ENCODE measurements at places on chromosomes 1 and 21. TPM values are rescaled to one million over a fixed set of nuclear protein-coding genes. Genes with fewer than 3 reads are reported as not detected.
A peak's percentile ranks its signal among the peaks of the same experiment; 100 is the strongest.

- no peak for DNase-seq
- H3K27ac ChIP-seq = no peak overlapping the region
- H3K4me1 ChIP-seq = no peaks in the 10 kb centered on the region
- no peak overlapping the region for H3K4me3 ChIP-seq
Measured at GRCh38 chr21:39012326-39013230, 170.7 kb downstream of the PSMG1 start.

GRCh38 chr1:19179597-19180264, 30.3 kb downstream of the UBR4 start:
- no peak overlapping the region for H3K27ac ChIP-seq
- no peaks in the 10 kb centered on the region for H3K27me3 ChIP-seq
- no peaks in the 10 kb centered on the region for H3K4me1 ChIP-seq
- H3K36me3 ChIP-seq = peaks cover 32% of the 10 kb centered on the region

- H3K27ac ChIP-seq = no peak overlapping the region
- no peak for DNase-seq
- peaks cover 10% of the 10 kb centered on the region for H3K27me3 ChIP-seq
- no peaks in the 10 kb centered on the region for H3K36me3 ChIP-seq
Measured at GRCh38 chr1:220298470-220299205, 26.4 kb upstream of the RAB3GAP2 start.

DNA sequence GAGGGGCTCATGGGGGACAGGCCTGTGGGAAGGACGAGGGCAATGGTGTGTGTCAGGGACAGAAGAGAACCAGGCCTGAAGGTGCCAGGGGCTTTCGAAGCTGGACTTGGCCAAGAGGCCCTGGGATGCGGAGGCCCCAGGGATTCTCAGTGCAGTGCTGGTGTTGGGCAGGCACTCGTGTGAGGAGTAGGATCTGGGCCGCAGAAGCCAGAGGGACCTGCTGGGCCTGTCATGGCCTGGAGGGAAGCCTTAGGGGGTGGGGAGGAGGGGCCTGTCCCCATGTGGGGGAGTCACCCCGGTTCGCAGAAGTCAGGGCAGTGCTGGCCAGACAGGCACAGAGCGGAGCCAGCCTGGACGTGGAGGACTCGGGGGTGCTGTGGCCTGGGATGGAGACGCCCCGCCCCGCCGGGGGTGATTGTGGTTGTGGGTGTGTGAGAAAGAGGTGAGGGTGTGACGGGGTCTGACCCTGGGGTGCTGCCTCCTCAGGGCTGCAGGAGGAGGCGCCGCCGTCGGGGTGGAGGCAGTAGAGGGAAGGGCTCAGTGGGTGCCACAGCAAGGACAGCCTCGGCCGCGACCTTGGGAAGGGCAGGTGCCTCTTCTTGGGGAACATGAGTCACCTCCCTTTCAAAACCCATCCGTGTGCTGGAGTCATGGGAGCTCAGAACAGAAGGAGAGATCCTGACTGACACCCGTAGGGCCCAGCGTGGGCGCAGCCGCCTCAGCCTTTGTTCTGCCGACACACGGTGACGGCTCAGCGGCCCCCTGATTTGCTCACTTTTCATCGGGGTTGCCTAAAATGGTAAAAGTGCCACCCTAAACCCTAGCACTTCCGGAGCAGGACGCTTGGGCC, 33.9 kb downstream of the FAAP20 start:
- H3K27me3 ChIP-seq = no peaks in the 10 kb centered on the region
- DNase-seq = no peak
- H3K36me3 ChIP-seq = peaks cover 5% of the 10 kb centered on the region

DNA sequence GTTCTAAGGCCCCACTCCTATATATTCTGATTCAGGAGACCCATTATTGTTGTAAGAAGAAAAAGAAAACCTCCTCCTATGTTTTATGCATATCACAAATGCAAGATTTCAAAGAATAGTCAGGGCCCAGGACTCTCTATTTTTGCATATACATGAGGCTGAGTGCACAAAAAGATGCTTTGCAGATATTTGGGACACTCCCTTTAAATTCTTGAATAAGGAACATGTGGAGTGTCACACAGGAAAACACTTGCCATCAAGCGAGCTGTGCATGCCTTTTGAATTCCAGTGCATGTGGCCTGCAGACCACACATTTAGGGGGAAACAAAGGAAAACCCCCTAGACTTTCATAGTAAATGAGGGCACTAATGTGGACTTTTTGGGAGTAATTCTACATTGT, 5.6 kb downstream of the MAP3K7CL start:
- no peaks in the 10 kb centered on the region for H3K4me1 ChIP-seq
- no peak for DNase-seq
- H3K4me3 ChIP-seq = no peak overlapping the region
- no peaks in the 10 kb centered on the region for H3K27me3 ChIP-seq
- no peak overlapping the region for H3K27ac ChIP-seq
- no peaks in the 10 kb centered on the region for H3K36me3 ChIP-seq

- DNase-seq = peak; percentile 65
- H3K4me3 ChIP-seq = no peak overlapping the region
- H3K36me3 ChIP-seq = no peaks in the 10 kb centered on the region
- H3K27ac ChIP-seq = no peak overlapping the region
- no peaks in the 10 kb centered on the region for H3K27me3 ChIP-seq
- H3K4me1 ChIP-seq = peaks cover 18% of the 10 kb centered on the region
Measured at GRCh38 chr1:50605186-50605875, 182.1 kb upstream of the DMRTA2 start.

DNA sequence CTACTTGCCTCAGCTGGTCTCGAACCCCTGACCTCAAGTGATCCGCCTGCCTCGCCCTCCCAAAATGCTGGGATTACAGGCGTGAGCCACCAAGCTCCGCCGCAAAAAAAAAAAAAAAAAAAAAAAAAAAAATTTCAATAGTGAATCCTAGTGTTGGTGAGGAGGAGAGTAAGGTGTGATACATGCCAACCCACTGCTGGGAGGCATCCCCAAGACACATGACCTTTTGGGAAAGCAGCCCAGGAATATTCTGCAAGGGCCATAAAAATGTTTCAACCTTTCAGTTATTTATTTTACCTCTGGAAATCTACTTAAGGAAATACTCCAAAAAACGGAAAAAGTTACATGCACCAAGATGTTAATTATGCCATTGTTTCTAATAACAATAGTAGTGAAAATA, 69.0 kb downstream of the ITPKB start:
- H3K27ac ChIP-seq = no peak overlapping the region
- no peak overlapping the region for H3K4me3 ChIP-seq
- peaks cover 14% of the 10 kb centered on the region for H3K4me1 ChIP-seq
- H3K36me3 ChIP-seq = no peaks in the 10 kb centered on the region

GRCh38 chr1:12157366-12158231, 9.2 kb upstream of the TNFRSF1B start:
- H3K4me1 ChIP-seq = peaks cover 41% of the 10 kb centered on the region
- H3K4me3 ChIP-seq = peak overlapping the region; percentile 10
- no peak overlapping the region for H3K27ac ChIP-seq
- peaks cover 6% of the 10 kb centered on the region for H3K36me3 ChIP-seq
- H3K27me3 ChIP-seq = no peaks in the 10 kb centered on the region
- DNase-seq = no peak

DNA sequence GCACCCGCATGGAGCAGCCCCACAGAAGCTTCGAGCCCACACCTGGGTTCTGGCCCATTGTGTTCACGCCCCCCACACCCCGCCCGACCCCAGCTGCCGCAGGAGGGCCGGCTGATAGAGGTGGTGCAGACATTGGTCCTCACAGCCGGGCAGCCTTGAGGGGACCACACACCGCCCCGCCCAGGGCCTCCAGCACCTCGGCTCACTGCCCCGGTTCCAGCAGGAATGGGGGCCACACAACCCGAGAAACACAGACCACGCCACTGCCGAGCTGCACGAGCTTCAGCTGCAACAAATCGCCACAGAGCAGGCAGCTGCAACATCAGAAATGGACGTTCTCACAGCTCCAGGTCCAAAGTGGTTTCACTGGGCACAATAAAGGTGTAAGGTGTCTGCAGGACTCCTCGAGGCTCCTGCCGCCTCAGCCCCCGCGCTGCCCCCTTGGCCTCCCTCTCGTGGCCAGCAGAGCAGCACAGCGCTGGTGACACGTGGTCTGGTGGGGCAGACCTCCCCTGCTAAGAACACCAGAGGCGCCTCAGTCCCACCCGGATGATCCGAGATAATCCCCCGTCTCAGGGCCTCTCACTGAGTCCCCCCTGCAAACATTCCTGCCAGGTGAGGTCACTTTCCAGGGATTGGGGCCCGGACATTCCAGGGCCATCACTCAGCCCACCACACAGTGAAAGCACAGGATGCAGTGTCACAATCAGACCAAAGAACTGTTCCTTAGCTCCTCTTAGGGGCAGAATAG, 62.3 kb upstream of the ADARB1 start:
- no peak overlapping the region for H3K4me3 ChIP-seq
- H3K36me3 ChIP-seq = no peaks in the 10 kb centered on the region
- peak; percentile 58 for DNase-seq
- H3K27ac ChIP-seq = no peak overlapping the region
- peaks cover 26% of the 10 kb centered on the region for H3K27me3 ChIP-seq

- no peaks in the 10 kb centered on the region for H3K27me3 ChIP-seq
- H3K4me1 ChIP-seq = peaks cover 27% of the 10 kb centered on the region
- no peak for DNase-seq
Measured at GRCh38 chr21:34979383-34979782, 69.7 kb downstream of the RUNX1 start.

Gene PCAT6
- total RNA-seq = 2.8 TPM

Gene ESPN
- 2.2 TPM for total RNA-seq

Gene TEKT2
- 0.31 TPM for total RNA-seq

Gene CD34
- 0.34 TPM for total RNA-seq
